Left ventricle myocardium superior (tissue), 1 donor: ENCODE measurements at places on chromosomes 12 and 14. TPM values are rescaled to one million over a fixed set of nuclear protein-coding genes. Genes with fewer than 3 reads are reported as not detected.

Gene CAPZA3
- not detected for total RNA-seq

Gene TMEM179
- not detected for total RNA-seq

Gene RASSF3
- 143 TPM for total RNA-seq

Gene SERPINA5
- 4.0 TPM for total RNA-seq

Gene LMNTD1
- total RNA-seq = not detected

Gene ZNF891
- total RNA-seq = 1.0 TPM

Gene TEX52
- total RNA-seq = not detected

Gene ST8SIA1
- 2.6 TPM for total RNA-seq

Gene OAS3
- 6.2 TPM for total RNA-seq

Gene OR4E2
- not detected for total RNA-seq

Gene OASL
- 0.55 TPM for total RNA-seq

Gene KLHDC2
- 85.5 TPM for total RNA-seq

Gene LLPH
- 16.5 TPM for total RNA-seq

Gene RPS26
- 41.0 TPM for total RNA-seq

Gene RABGGTA
- total RNA-seq = 19.4 TPM

Gene RGS6
- total RNA-seq = 26.0 TPM

Gene RARG
- total RNA-seq = 16.9 TPM

Gene MGAT2
- total RNA-seq = 9.6 TPM
